ENCODE measurements at places on chromosomes 7 and 10. TPM values are rescaled to one million over a fixed set of nuclear protein-coding genes. Genes with fewer than 3 reads are reported as not detected.

DNA sequence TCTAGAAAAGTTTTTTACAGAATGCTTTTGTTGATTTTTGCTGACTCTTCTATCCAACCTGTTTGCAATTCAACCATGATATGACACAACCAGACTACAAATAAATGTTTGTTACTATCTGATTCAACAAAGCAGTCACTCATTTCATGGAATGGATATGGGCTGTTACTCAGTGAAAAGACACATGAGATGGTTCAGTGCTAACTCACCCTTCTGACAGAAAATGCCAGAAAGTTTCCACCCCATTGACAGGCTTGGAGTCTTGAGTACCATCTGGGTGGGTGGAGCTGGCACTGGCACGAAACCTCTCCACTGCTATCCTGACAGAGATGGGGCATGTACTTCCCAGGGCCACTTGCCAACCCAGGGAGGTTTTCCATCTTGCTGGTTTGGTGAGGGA, 39.5 kb downstream of the RBM28 start:
- peaks cover 1% of the 10 kb centered on the region for H3K4me1 ChIP-seq
- no peak overlapping the region for H3K4me3 ChIP-seq
- no peak overlapping the region for H3K27ac ChIP-seq
- no peaks in the 10 kb centered on the region for H3K27me3 ChIP-seq
- peaks cover 39% of the 10 kb centered on the region for H3K36me3 ChIP-seq

DNA sequence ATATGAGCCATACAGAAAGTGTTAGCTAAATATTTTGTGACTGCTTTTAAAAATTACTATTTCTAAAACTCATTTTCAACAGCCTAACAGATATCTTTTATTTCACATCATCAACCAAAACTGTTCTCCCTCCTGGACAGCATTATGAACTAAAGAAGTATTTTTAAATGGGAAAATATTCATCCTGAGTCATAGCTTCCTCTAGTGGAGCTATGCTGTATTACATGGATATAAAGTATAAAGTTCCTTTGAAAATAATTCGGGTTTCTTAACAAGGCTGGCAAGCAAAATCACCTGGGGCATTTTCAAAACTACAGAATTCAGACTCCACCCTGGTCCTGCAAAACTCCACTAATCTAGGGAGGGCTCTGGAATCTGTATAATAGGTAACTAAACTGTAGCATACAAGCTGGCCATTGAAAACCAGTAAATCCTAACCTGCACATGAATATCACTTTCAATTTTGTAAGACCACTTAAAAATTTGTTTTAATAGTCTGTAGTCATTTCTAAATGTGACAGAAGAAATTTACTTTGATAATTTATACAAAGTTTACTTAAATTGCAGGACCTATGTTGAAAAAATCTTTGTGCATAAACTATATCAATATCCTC, 53.5 kb downstream of the SCIN start:
- H3K27me3 ChIP-seq: no peaks in the 10 kb centered on the region
- no peak overlapping the region for H3K27ac ChIP-seq
- H3K36me3 ChIP-seq: no peaks in the 10 kb centered on the region
- no peaks in the 10 kb centered on the region for H3K4me1 ChIP-seq
- DNase-seq: peak; percentile 46

CCNY gene
- 99.5 TPM for polyA plus RNA-seq

LRGUK gene
- polyA plus RNA-seq: 1.0 TPM

FOXP2 gene
- 12.9 TPM for polyA plus RNA-seq

HIPK2 gene
- 9.5 TPM for polyA plus RNA-seq

DNA sequence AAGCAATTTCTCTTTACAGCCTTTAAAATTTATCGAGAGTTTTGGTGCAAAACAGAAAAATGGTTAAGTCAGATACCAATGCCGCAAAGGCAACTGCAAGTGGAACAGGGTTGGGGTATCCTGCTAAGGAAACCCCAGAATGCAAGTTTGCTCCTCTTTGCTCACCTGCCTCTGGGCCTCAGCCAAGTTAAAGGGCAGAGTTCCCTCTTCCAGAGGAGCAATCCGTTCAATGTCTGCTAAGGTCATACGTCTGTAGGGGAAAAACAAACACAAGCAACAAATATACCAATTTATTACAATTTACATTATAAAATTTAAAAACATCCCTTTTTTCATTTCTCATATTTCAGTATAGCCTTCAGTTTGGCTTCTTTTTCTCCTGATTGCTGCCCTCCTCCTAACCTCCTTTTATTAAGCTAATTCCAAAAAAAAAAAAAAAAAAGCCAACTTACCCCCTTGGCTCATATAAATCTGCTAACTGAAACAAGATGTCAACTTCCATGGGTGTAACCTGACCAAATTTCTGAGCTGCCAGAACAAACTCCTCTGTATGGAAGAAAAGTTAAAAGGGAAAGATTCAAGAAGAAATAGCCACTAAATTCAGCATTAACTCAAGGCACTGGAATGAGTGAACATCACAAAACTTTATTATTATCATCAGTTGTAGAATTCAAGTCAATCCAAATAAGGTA, 132.6 kb downstream of the SLC25A13 start:
- H3K4me1 ChIP-seq: no peaks in the 10 kb centered on the region
- H3K4me3 ChIP-seq: no peak overlapping the region
- peaks cover 4% of the 10 kb centered on the region for H3K36me3 ChIP-seq
- no peaks in the 10 kb centered on the region for H3K27me3 ChIP-seq

DNA sequence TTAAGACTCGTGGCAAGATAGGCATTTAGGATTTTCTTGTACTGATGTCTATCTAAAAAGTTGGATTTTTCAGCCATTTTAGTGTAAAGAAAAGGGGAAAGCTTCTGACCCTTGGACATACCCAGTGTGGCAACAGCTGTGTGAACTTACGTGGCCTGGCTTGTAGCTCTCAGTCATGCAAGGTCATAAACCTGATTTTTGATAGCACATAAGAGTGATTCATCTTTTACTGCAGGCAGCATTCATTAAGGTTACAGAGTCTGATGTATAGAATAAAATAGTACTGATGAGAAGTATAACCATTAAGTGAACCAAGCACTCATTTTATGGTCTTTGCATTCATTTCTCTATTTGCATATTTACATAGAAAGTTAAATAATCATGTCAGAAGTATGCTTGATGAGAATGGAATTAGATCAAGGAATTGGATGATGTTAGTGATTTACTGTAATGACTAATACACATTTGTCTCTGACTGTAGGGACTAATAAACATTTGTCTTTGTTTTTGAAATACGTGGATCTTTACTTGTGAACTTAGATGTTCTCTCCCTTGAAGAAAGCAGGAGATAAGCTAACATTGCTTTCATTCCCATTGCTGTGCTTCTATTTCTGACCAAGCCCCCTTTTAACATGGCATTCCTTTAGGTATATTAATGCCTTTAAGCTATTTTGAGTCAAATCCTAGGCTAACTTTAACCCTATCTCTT, 88.2 kb downstream of the GSDME start:
- no peaks in the 10 kb centered on the region for H3K36me3 ChIP-seq
- no peak overlapping the region for H3K27ac ChIP-seq
- H3K4me3 ChIP-seq: no peak overlapping the region
- H3K4me1 ChIP-seq: no peaks in the 10 kb centered on the region
- no peak for DNase-seq
- no peaks in the 10 kb centered on the region for H3K27me3 ChIP-seq

HTR5A gene
- not detected for polyA plus RNA-seq

DNA sequence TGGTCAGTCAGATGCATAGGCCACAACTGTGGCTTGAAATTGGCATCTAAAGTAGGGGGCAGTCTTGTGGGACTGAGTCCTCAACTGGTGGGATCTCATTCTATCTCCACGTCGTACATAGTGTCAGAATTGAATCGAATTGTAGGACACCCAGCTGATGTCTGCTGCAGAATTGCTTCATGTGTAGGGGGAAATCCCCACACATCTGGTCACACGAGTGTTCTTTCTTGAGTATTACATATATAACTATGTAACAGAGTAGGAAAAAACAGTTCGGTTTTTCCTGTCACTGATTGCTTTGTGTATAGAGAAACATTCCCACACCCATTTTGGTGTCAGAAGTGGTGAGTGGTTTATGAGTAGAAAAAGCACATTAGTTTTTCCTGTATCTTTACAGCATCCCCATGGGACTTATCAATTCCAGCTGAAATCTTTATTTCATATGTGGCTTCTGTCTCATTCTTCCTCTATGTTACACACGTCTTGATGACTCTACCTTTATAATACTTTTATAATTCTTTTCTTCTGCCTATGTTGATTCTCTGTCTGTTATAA, 79.4 kb upstream of the PCGF5 start:
- no peak overlapping the region for H3K4me3 ChIP-seq
- H3K27ac ChIP-seq: no peak overlapping the region
- no peaks in the 10 kb centered on the region for H3K4me1 ChIP-seq
- DNase-seq: no peak
- H3K36me3 ChIP-seq: no peaks in the 10 kb centered on the region

DNA sequence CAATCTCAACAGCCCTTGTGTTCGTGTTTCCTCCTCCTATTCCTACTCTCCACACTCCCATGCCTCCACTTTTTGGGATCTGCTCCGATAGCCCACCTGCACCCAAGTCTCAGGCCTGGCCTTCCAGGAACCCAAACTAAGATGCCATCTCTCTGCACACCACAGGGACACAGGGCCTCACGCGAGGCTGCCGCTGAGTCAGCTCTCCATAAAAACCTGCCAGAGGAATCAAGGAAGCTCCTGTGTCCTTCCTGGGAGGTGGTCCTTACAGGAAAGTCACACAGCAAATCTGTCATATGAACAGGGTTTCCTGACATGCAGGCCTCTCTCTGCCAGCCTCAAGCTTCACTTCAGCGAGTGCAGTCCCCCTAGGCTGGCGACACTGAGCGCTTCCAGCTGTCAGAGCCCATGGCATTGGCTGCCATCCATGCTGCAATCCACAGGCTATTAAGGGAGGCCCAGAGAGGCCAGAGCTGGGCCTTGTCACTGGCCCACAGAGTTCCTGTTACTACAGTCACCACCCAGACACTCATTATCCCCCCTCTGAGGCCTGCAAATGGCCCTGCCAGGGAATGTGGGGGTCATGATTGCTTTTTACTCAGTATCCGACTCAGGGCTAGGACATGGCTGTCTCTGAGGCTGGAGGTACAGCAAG, 151.4 kb downstream of the OAT start:
- H3K36me3 ChIP-seq: no peaks in the 10 kb centered on the region
- no peaks in the 10 kb centered on the region for H3K27me3 ChIP-seq
- DNase-seq: peak; percentile 73

DNA sequence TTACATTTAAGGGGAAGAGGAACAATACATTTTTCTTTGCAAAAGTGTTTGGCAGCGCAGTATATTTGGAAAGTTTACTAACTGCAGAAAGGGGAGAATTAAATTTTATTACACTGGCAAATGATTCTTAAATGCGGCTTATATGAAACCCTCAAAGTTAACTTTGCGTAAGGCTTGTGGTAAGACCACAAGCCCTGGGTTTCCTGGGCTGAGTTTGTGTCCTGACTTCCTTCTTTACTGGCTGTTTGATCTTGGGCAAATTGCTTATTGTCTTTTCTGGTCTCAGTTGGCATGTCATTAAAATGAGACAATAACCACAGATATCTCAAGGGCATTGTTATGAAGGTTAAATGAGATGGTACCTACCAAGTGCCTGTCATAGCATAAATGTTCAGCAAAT, 106.8 kb downstream of the GLRX3 start:
- DNase-seq: no peak
- H3K36me3 ChIP-seq: no peaks in the 10 kb centered on the region
- H3K4me3 ChIP-seq: no peak overlapping the region
- no peak overlapping the region for H3K27ac ChIP-seq

DNA sequence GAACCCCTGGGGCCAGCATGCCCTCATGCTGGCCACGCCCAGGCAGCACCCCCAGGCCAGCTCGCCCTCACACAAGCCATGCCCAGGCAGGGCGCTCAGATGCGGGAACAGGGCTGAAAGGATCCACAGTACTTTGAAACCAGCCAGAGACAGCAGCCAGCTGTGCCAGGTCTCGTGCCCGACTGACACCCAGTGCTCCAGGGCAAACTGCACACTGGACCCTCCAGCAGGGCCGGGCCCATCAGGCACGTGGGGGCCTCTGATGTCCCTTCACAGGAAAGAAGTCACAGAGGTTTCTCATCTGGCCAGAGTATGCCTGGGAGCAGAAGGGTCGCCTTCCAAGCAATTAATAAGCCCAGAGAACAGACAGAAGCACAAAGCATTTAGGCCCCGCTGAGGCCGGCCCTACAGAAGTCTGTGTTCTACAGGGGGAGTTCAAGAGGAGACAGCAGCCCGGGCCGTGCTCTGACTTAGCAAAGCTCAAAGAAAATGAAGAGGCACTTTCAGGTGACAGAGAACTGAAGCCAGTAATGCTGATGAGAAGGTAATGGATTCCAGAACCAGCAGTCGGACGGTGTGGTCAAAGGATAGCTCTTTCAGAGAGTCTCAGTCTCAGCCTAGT, 21.4 kb downstream of the MAD1L1 start:
- H3K4me3 ChIP-seq: no peak overlapping the region
- peaks cover 10% of the 10 kb centered on the region for H3K4me1 ChIP-seq
- peaks cover 74% of the 10 kb centered on the region for H3K36me3 ChIP-seq
- H3K27me3 ChIP-seq: no peaks in the 10 kb centered on the region
- no peak overlapping the region for H3K27ac ChIP-seq
- no peak for DNase-seq

DNA sequence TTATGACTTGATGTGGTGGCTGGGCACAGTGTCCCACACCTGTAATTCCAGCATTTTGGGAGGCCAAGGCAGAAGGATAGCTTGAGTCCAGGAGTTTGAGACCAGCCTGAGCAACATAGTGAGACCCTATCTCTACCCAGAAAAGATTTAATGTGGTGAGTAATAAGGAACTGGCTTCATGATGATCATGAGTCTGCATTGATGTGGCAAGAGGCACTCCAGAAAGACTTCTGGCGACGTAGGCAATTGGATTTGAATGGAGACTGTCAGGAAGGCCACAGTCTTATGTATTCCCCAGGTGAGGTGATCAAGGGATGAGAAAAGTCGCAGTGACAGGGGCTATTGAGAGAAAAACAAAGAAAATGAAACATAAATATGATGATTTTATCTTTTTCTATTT, 138.0 kb downstream of the CACNB2 start:
- no peak overlapping the region for H3K27ac ChIP-seq
- no peaks in the 10 kb centered on the region for H3K36me3 ChIP-seq
- no peaks in the 10 kb centered on the region for H3K4me1 ChIP-seq
- DNase-seq: no peak

- H3K27me3 ChIP-seq: no peaks in the 10 kb centered on the region
- H3K27ac ChIP-seq: no peak overlapping the region
- H3K36me3 ChIP-seq: no peaks in the 10 kb centered on the region
- no peak for DNase-seq
- no peaks in the 10 kb centered on the region for H3K4me1 ChIP-seq
Observed at GRCh38 chr7:111801277-111801676, 239.0 kb upstream of the IMMP2L start.

DNA sequence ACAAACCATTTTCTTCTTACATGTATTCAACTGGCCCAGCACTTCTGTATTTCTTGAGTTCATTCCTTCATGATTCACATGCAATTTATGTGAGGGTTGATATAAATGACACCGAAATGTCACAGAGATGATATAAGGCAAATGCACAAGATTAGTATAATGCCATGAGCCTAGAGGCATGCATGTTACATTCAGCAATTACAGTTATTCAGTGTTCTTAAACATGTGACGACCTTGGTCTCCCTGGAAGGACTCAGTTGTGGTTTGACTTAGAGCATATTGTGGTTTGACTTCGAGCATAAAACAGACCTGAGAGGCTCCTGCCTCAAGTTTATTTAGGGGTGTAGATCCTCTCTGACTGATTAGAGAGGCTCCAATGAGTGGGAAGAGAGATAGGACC, 752.1 kb upstream of the POM121L12 start:
- DNase-seq: no peak
- H3K27ac ChIP-seq: no peak overlapping the region
- H3K36me3 ChIP-seq: no peaks in the 10 kb centered on the region
- H3K4me1 ChIP-seq: no peaks in the 10 kb centered on the region
- no peaks in the 10 kb centered on the region for H3K27me3 ChIP-seq

Data from muscle of leg (tissue), 16 donors.